Glutamatergic neuron (in vitro differentiated cells): ENCODE measurements at places on chromosomes 5 and 9. TPM values are rescaled to one million over a fixed set of nuclear protein-coding genes. Genes with fewer than 3 reads are reported as not detected.

DNA sequence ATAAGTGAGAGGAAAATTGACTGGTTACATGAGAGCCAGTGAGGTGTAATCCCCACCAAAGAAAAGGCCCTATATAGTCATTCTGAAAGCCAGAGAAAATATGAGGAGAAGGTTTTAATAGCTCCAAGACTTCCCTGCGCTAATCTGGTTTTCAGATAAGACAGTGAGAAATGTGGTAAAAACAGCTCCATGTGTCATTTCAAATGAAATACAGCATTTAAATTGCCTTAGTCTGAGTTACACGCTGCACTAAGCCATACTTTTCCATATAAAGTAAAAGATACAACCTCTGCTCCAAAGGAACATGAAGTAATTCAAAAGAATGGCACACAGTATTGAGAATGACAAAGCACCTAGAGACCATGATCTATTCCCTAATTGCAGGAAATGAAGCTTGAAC lies 378.0 kb upstream of the PDE4D start:
- DNase-seq: no peak
- H3K36me3 ChIP-seq: no peaks in the 10 kb centered on the region
- H3K27me3 ChIP-seq: no peaks in the 10 kb centered on the region
- no peak overlapping the region for H3K27ac ChIP-seq
- H3K4me1 ChIP-seq: no peaks in the 10 kb centered on the region

DNA sequence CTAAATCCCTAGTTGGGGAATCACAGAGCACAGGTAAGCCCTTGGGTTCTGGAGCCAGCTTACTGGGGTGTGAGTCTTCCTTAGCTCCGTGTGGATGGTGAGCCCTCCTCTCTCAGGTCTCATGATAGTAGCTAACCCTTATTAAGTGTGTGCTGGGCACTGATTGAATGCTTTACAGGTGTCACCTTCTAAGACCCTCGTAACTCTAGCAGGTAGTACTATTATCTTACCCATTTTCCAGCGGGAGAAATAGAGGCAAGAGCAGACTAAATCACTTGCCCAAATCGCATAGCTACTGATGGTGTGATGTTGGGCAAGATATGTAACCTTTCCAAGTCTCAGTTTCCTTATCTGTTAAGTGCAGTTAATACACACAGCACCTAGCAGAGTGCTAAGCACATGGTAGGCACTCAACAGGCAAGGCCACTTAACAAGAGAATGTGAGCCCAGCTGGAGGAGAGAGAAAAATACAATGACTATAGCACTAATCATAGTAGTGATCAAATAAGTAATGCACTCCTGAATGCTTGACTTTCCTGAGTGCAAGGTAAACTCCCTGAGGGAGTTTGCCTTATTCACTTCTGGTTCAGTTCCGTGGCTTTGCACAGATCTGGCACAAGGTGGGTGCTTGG lies at the start of gene DCANP1:
DCANP1 (minus strand) TSS at position 51 of the 632 bp plus-strand sequence. CDS start 240 bp downstream, outside the sequence.
- peaks cover 19% of the 10 kb centered on the region for H3K4me1 ChIP-seq
- no peaks in the 10 kb centered on the region for H3K36me3 ChIP-seq
- H3K27ac ChIP-seq: no peak within 1 kb of the TSS
- DNase-seq: no peak

DNA sequence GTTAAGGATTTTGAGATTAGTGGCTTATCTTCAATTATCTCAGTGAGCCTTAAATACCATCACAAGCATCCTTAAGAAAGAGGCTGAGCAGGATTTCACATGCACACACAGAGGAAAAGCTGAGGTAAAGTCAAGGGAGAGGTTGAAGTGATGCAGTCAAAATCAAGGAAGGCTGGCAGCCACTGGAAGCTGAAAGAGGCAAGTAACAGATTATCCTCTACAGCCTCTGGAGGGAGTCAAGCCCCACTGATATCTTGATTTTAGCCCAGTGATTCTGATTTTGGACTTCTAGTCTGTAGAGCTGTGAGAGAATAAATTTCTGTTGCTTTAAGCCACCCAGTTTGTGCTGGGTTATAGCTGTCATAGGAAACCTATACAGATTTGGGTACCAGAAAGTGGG lies 80.1 kb downstream of the ANKRD31 start:
- H3K36me3 ChIP-seq: peaks cover 16% of the 10 kb centered on the region
- H3K4me1 ChIP-seq: no peaks in the 10 kb centered on the region
- DNase-seq: no peak
- no peak overlapping the region for H3K4me3 ChIP-seq

- no peak for DNase-seq
- H3K27me3 ChIP-seq: peaks cover 2% of the 10 kb centered on the region
- H3K27ac ChIP-seq: no peak overlapping the region
- no peak overlapping the region for H3K4me3 ChIP-seq
- peaks cover 7% of the 10 kb centered on the region for H3K36me3 ChIP-seq
Observed at GRCh38 chr5:171937351-171937750, 69.1 kb downstream of the FBXW11 start.

DNA sequence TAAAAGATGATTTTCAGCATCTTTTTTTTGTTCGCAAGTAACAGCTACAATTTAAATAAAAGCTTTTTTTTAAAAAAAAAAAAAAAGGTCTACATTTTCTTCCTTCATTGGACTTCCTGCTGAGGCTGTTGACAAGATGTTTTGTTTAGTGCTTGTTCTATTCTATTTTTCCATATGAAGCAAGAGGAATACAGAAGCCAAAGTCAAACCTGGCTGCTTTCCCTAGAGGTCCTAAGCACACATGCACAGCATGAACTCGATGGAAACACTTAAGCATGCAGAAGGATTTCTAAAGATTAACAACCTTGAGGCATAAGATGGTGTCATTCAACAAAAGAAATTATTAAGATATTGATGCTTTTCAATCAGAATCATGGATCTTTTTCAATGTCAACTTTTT lies 105.1 kb downstream of the ADCY2 start:
- no peaks in the 10 kb centered on the region for H3K27me3 ChIP-seq
- no peak overlapping the region for H3K27ac ChIP-seq
- H3K4me1 ChIP-seq: no peaks in the 10 kb centered on the region
- no peaks in the 10 kb centered on the region for H3K36me3 ChIP-seq
- DNase-seq: no peak
- H3K4me3 ChIP-seq: no peak overlapping the region

- no peaks in the 10 kb centered on the region for H3K36me3 ChIP-seq
- H3K4me1 ChIP-seq: peaks cover 9% of the 10 kb centered on the region
- no peak overlapping the region for H3K4me3 ChIP-seq
Observed at GRCh38 chr5:41503860-41504259, 6.5 kb downstream of the PLCXD3 start.

- DNase-seq: no peak
- no peaks in the 10 kb centered on the region for H3K36me3 ChIP-seq
- H3K27ac ChIP-seq: no peak overlapping the region
- H3K4me1 ChIP-seq: no peaks in the 10 kb centered on the region
- H3K4me3 ChIP-seq: no peak overlapping the region
Observed at GRCh38 chr9:14939378-14939777, 29.1 kb upstream of the FREM1 start.

DNA sequence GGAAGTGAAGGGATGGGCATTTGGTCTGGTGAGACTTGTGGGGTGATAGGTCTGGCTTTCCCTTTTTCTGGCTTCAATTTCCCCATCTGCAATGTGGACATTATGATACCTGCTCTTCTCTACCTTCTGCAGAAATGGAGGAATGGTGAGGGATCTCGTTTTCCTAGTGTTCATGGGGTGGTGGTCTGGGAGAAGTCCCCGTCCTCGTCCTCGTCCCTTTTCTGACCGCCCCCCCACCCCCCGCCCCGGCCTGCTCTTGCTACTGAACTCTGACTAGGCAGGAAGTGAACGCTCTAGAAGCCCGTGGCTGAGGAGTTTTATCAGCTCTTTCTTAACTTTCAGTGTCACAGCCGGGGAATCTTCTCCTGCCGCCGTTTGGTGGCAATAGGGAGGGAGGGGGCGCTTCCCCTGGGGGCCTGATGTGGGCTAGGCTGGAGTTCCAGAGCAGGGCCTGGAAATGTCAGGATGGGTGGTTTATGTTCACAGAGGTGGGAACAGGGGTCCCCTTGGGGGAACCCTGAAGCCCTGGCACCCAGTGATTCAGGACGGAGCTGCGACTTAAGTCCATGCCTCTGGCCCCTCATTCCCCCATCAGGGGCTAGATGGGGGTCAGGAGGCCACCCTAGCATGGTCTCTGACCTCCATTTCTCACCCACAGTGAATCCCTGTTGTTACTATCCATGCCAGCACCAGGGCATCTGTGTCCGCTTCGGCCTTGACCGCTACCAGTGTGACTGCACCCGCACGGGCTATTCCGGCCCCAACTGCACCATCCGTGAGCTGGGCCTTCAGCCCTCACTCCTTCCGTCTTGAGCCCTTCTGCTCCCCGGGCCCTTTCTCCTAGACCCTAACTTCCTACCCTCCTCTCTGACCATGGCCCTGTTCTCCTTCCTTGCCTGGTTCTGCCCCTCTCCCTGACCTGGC lies 6.7 kb downstream of the PTGS1 start:
- peaks cover 3% of the 10 kb centered on the region for H3K27me3 ChIP-seq
- no peaks in the 10 kb centered on the region for H3K4me1 ChIP-seq
- no peak for DNase-seq
- H3K36me3 ChIP-seq: peaks cover 6% of the 10 kb centered on the region
- no peak overlapping the region for H3K4me3 ChIP-seq

DNA sequence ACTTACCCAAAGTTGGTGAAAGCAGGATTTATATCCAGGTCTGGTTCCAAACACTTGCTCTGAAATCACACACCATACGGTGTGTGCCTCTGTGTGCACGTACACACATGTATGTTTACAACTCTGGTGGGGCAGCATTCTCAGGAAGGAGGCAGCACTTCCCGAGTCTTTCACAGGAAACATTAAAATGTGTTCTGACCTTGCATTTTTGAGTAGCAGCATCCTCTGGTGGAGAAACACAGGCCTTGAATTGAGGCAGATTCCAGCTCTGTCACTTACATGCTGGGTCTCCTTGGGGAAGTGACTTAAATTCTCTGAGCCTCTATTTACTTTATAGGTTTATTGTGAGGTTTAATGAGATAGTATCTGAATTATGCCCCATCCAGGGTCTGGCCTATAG lies 126.4 kb downstream of the RGS3 start:
- H3K36me3 ChIP-seq: no peaks in the 10 kb centered on the region
- H3K4me3 ChIP-seq: no peak overlapping the region
- peaks cover 9% of the 10 kb centered on the region for H3K4me1 ChIP-seq
- H3K27ac ChIP-seq: no peak overlapping the region

The MTRR gene
- 37.9 TPM for total RNA-seq

The FANCG gene
- 49.0 TPM for total RNA-seq

GRCh38 chr9:82940376-82940775 lies 122.6 kb downstream of the RASEF start:
- H3K4me1 ChIP-seq: peaks cover 2% of the 10 kb centered on the region
- DNase-seq: no peak
- no peaks in the 10 kb centered on the region for H3K36me3 ChIP-seq
- no peaks in the 10 kb centered on the region for H3K27me3 ChIP-seq
- no peak overlapping the region for H3K4me3 ChIP-seq
- no peak overlapping the region for H3K27ac ChIP-seq

DNA sequence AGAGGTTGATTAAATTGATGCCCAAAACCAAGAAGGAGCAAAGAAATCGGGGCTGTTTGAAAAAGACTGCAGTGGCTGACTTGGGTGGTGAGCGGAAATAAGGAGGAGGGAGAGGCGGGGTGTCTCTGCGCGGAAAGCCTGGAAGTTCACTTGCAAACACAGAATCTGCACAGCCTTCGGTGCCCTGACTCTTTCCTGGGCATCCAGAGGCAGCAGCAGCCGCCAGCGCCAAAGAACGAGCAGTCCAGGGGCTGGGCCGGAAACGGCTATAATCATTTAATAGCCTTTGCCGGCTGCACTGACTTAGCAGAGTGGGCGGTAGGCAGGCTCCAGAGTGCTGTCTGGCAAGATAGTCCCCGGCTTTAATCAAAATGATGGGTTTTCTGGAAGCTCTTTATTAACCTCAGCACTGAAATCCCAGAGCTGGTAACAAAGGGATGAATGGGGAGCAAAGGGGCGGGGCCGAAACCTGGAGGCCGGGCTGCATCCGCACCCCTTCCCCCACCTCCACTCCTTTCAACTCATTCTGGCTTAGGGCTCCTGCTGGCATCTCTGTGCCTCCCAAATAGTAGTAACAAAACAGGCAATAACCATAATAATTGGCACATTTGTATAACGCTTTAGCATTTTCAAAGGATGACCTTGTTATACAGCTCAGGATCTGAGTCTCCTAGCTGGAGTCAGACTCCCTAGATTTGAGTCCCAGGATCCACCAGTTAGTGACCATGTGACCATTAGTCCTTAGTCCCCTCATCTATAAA lies 35.7 kb downstream of the PCDHAC2 start:
- no peaks in the 10 kb centered on the region for H3K36me3 ChIP-seq
- peak overlapping the region; percentile 95 for H3K4me3 ChIP-seq
- DNase-seq: peak; percentile 51
- H3K27ac ChIP-seq: peak overlapping the region; percentile 97
- H3K27me3 ChIP-seq: no peaks in the 10 kb centered on the region

The MRPS30 gene
- 40.7 TPM for total RNA-seq

The LCN15 gene
- total RNA-seq: 1.9 TPM

The PCDHGB4 gene
- 40.8 TPM for total RNA-seq

GRCh38 chr9:16475996-16476395 lies 394.5 kb downstream of the BNC2 start:
- peaks cover 18% of the 10 kb centered on the region for H3K4me1 ChIP-seq
- no peak for DNase-seq
- peaks cover 7% of the 10 kb centered on the region for H3K36me3 ChIP-seq
- peaks cover 2% of the 10 kb centered on the region for H3K27me3 ChIP-seq
- H3K4me3 ChIP-seq: no peak overlapping the region

- H3K27ac ChIP-seq: no peak overlapping the region
- H3K36me3 ChIP-seq: no peaks in the 10 kb centered on the region
- no peaks in the 10 kb centered on the region for H3K27me3 ChIP-seq
- no peak overlapping the region for H3K4me3 ChIP-seq
Observed at GRCh38 chr5:94746731-94747124, 128.3 kb downstream of the SLF1 start.

- peaks cover 2% of the 10 kb centered on the region for H3K27me3 ChIP-seq
- H3K27ac ChIP-seq: no peak overlapping the region
- no peak overlapping the region for H3K4me3 ChIP-seq
- no peaks in the 10 kb centered on the region for H3K4me1 ChIP-seq
- H3K36me3 ChIP-seq: no peaks in the 10 kb centered on the region
Observed at GRCh38 chr5:137856916-137857862, 10.5 kb upstream of the MYOT start.

- no peak for DNase-seq
- no peak overlapping the region for H3K27ac ChIP-seq
- H3K4me3 ChIP-seq: no peak overlapping the region
- H3K27me3 ChIP-seq: peaks cover 3% of the 10 kb centered on the region
- peaks cover 4% of the 10 kb centered on the region for H3K4me1 ChIP-seq
Observed at GRCh38 chr5:16144416-16144815, 35.2 kb downstream of the MARCHF11 start.

DNA sequence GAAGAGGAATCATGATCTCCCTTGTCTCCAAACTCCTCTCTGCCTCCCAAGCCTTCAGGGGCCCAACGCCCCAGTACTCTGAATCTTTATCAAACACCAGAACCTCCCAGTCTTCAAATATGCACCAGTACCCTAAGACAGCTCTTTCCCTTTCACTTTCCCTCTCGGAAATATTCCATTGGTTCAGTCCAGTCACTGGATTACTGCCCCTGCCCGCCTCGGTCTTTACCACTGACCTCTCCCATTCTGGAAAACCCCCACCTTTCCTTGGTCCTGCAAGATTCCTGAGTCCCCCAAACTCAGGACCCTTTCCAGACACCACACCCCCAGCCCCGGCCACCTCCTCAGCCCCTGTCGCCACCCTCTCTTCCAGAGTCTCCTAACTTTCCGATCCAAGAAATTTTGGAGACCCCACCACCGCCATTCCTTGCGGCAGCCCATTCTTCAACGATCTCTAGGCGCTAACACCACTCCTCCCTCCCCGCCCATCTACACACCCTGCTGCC lies 674 bp downstream of the C5orf15 start:
- peaks cover 17% of the 10 kb centered on the region for H3K4me1 ChIP-seq
- DNase-seq: no peak
- peak overlapping the region; percentile 96 for H3K27ac ChIP-seq
- no peaks in the 10 kb centered on the region for H3K36me3 ChIP-seq

The OR1J2 gene
- total RNA-seq: not detected
